ENCODE measurements at places on chromosomes 5 and 9.

DNA sequence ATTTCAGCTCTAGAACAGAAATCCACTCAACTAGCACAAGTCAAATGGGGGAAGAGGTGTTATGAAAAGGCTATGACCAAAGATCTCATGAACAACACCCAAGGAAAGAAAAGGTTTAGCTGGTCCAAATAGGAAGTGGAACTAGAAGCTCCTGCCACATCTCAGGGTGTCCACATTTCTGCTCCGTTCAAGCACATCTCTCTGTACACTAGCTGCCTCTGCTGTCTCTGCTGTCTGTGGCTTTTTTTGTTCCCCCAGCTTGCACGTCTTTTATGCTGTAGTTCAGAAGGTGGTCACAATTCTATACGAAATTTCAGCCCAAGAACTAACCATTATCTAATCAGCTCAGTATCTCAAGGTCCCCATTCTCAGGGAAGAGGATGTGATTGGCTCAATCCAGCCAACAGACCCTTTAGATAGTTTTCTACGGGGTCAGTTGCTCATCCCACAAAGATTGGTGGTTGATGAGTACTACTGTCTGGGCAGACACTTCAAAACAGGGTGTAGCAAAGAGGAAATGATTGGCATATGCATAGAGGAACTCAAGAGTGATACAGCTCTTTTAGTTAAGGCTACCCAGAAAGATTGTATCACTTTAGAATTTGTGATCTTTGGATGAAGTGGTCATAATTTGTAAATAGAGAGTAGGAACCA, 44.0 kb downstream of the FANCC start:
- DNase-seq = no peak

GRCh38 chr5:87944553-87945285, 323.9 kb downstream of the TMEM161B start:
- DNase-seq = no peak

GRCh38 chr9:1917396-1917935, 97.7 kb upstream of the SMARCA2 start:
- DNase-seq = no peak

DNA sequence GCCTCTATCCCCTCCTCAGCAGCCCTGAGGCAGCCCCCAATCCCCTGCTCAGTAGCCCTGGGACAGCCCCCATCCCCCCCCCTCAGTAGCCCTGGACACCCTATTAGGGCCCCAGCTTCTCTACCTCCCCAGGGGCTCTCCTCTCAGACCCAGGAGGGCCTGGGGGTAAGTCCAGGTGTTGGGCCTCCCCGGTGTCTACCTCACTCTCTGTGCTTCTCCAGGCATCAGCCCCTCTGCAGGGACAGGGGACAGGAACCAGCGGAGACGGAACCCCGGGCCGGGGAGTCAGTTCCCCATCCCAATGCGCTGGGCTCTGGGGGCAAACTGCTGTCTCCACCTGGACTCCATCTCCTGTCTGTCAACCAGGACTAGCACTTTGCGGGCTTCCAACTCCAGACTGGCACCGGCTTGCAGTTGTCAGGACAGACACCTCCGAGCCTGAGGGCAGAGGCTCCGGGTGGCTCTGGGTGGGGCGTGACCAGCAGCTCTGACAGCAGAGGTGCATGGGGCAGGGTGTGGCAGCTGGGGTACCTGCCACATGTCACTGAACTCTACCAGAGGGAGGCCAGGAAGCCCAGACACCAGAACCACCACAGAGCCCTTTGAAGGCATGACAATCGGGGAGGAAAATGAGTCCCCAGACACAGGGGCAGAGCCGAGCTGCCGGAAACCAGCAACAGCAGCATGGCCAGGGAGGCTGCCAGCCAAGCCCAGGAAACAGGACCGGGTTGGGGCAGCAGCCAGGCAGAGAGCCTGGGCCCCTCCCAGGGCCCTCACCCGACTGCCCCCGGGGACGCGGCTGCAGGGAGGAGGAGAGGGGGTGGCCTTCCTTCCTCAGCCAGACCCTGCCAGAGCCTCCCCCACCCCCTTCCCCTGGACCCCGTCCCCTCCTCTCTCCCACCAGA, 17.7 kb upstream of the UBAC1 start:
- peak; percentile 42 for DNase-seq

DNA sequence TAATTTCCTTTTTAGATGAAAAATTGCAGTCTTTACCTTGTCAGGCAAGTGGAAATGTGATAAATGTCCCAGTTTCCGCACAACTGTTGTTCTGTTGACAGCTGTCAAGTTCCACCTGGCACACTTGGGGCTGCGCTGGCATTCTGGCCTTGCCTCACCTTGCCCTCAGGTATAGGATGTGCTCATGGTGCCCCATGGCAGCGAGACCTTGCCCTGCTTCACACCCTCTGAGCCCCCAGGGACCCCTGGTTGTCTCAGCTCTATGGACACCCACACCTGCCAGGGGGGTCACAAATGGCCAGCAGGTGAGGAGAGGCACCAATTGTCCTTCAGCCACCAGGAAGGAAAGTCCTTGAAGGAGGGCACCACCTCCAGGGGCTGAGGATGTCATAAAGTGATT, 37.5 kb upstream of the SEMA4D start:
- no peak for DNase-seq

DNA sequence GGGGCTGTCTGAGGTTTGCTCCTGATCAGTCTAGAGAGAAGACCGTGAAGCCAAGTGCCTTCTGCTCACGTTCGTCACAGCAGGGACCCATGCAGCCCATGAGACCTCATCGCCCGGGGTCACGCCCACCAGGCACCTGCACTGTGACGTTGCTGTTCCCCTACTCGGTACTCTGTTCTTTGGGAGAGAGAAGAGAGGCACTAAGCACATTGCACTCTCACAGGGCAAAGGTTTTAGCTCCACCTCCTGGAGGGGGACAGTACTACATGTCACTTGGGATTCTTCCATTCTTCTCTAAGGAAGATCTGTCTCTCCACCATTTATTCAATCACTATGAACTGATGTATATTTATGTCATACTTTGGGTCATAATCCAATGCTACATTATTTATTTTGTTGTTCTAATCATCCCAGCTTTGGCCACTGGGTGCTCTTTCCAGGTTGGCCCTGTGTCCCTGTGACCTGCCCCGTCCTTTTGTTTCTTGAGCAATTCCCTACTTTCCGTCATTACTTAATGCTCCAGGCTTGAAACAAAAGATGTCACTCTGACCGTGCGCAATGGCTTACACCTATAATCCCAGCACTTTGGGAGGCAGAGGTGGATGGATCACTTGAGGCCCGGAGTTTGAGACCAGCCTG, 31.4 kb upstream of the BRD3 start:
- peak; percentile 34 for DNase-seq
